IMR-90 (cell line): ENCODE measurements at places on chromosomes 2 and 18. TPM values are rescaled to one million over a fixed set of nuclear protein-coding genes. Genes with fewer than 3 reads are reported as not detected.

Gene SERPINB3
- total RNA-seq, result not detected in 2 replicates

Gene PLCL1
- 0.18 and 0.56 TPM in 2 replicates for total RNA-seq

Gene NXPH2
- not detected in 2 replicates for total RNA-seq

GRCh38 chr2:150051004-150051403, 436.5 kb downstream of the RND3 start:
- DNase-seq, result no peak
- H3K4me3 ChIP-seq, result no peak overlapping the region
- no peaks in the 10 kb centered on the region for H3K36me3 ChIP-seq
- H3K27me3 ChIP-seq, result no peaks in the 10 kb centered on the region

GRCh38 chr2:60644951-60645350, 91.5 kb upstream of the BCL11A start:
- no peak overlapping the region for H3K4me3 ChIP-seq
- no peak overlapping the region for H3K27ac ChIP-seq
- no peaks in the 10 kb centered on the region for H3K4me1 ChIP-seq
- H3K36me3 ChIP-seq, result no peaks in the 10 kb centered on the region
- no peak for DNase-seq

- H3K27me3 ChIP-seq, result no peaks in the 10 kb centered on the region
- H3K4me1 ChIP-seq, result peaks cover 15% of the 10 kb centered on the region
- H3K4me3 ChIP-seq, result no peak overlapping the region
- H3K36me3 ChIP-seq, result no peaks in the 10 kb centered on the region
- DNase-seq, result no peak
- H3K27ac ChIP-seq, result no peak overlapping the region
These were observed 1230.0 kb upstream of the CHAC2 start for GRCh38 chr2:52537588-52537987.

DNA sequence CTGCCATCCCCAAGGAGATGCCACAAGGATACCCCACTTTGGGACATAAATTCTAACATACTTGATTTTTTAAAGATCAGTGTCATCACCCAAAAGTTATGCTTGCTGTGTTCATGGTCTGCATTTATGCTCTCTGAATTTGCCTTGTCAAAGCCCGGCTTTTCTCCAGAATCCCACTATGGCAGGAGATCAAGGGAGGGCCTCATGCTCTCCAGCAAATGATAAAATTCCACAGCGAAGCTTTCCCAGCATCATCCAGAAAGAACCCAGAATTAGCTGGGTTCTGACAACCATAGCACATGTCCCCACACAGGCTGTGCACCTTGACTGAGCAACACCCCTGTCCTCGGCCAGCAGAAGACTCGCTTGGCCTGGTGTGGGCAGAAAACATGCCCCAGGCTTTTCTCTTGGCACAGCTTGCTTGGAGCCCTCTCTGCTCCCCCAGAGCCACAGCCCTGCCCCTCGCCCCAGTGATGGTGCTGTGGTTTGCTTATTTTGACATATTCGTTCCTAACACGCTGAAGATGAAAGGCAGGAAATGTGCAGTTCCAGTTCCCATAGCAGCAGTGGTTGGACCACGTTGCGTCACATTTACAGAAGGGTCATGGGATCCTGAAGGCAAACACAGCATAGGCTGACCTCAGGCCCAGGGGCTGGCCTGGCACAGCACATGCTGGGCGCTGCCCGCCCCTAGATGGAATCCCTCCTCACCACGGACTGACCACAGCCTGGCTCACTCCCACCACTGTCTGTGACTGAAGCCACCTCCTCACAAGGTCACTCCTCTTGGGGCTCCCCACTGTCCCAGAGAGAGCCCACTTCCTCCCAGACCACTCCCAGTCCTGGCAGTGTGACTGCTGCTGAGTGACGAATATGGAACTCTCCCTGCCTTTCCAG, 14.1 kb upstream of the CHRNA1 start:
- H3K4me1 ChIP-seq, result peaks cover 42% of the 10 kb centered on the region
- peak overlapping the region; percentile 73 for H3K27ac ChIP-seq
- H3K4me3 ChIP-seq, result no peak overlapping the region
- peak; percentile 99 for DNase-seq
- no peaks in the 10 kb centered on the region for H3K27me3 ChIP-seq
- no peaks in the 10 kb centered on the region for H3K36me3 ChIP-seq

DNA sequence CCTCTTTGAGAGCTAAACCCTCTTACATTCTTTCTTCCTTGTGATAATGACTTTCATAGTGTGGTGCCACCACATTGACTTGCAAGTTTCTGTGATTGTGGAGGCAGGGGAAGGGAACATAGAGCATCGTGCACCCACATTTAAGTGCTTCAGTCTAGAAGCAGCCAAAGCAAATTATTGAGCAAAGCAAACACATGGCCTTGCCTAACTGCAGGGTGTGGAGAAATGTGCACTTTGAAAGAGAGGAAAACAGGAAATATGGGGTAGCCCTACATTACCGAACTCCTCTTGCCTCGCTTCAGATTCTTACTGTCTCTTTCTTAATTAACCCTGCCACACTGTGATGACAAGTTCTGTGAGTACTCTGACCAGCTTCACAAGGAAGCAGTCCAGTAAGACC, 814.6 kb downstream of the SLC4A3 start:
- H3K4me3 ChIP-seq, result no peak overlapping the region
- no peak for DNase-seq
- no peaks in the 10 kb centered on the region for H3K36me3 ChIP-seq
- H3K27ac ChIP-seq, result no peak overlapping the region

DNA sequence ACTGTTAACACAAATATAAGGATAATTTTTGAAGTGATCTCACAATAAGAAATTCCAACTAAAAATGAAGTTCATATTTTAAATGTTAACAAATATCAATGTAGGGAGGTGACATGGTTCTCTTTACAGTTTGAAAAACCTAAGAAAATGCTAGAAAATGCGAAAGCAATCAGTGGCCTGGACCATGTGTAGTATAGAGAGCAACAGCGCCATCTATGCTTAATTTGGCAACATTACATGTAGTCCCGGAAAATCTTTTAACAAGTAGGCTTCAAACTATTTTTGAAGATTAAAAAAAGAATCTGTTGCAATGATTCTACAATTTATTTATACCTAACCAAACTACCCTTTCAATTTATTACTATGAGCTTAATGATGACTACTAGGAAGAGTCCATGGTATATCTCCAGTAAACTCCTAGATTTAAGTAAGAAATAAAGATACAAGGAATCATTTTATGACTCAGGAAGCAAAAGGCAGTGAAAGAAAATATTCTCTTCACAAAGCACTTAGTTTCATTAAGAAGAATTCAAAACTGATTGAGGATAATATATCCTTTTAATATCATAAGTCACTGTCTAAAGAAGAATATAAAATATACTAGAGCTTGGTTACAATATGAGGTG, 33.3 kb downstream of the NDUFA10 start:
- no peak overlapping the region for H3K4me3 ChIP-seq
- no peak overlapping the region for H3K27ac ChIP-seq
- H3K4me1 ChIP-seq, result no peaks in the 10 kb centered on the region
- H3K36me3 ChIP-seq, result peaks cover 34% of the 10 kb centered on the region
- H3K27me3 ChIP-seq, result no peaks in the 10 kb centered on the region
- peak; percentile 68 for DNase-seq

GRCh38 chr2:35365859-35366258, 989.7 kb upstream of the CRIM1 start:
- no peak for DNase-seq
- no peaks in the 10 kb centered on the region for H3K27me3 ChIP-seq
- H3K4me1 ChIP-seq, result no peaks in the 10 kb centered on the region
- H3K36me3 ChIP-seq, result no peaks in the 10 kb centered on the region
- H3K4me3 ChIP-seq, result no peak overlapping the region

DNA sequence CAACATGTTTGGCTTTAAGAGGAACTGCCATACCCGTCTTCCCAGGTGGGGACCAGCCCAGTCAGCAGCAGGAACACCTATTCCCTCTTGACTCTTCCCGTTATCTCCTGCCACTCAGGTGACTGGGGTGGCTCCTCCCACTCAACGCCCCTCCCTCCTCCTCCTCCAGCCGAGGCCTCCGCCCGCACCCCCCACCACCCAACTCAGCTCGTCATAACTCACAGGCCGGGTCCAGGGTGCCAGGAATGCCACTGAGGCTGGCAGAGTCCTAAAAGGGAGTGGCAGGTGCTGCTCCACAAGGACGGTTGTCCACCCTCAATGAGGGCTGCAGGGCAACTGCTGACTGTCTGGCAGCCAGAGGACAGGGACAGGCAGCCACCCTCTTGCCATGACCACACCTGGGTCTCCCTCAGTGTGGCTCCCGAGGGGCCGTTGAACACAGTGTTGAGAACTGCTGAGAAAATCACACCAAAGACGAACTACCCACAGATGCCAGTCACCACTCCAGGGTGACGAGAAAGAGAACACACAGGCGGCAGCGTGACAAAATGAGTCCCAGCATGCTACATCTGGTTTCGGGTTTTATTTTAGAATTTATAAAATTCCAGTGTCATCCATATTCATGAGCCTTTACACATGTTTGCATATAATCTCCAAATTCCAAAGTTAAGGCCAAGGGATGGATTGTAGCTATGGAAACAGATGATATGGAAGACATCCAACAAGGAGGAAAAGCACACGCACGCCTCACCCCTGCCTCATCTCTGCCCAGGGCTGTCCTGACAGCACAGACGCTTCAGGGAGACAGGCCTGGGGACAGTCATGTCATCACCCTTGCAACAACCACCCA, 38.5 kb downstream of the ANO7 start:
- no peak overlapping the region for H3K27ac ChIP-seq
- H3K4me1 ChIP-seq, result peaks cover 9% of the 10 kb centered on the region; the same call in 1 of the 2 replicates
- H3K36me3 ChIP-seq, result peaks cover 60% of the 10 kb centered on the region
- H3K27me3 ChIP-seq, result no peaks in the 10 kb centered on the region

DNA sequence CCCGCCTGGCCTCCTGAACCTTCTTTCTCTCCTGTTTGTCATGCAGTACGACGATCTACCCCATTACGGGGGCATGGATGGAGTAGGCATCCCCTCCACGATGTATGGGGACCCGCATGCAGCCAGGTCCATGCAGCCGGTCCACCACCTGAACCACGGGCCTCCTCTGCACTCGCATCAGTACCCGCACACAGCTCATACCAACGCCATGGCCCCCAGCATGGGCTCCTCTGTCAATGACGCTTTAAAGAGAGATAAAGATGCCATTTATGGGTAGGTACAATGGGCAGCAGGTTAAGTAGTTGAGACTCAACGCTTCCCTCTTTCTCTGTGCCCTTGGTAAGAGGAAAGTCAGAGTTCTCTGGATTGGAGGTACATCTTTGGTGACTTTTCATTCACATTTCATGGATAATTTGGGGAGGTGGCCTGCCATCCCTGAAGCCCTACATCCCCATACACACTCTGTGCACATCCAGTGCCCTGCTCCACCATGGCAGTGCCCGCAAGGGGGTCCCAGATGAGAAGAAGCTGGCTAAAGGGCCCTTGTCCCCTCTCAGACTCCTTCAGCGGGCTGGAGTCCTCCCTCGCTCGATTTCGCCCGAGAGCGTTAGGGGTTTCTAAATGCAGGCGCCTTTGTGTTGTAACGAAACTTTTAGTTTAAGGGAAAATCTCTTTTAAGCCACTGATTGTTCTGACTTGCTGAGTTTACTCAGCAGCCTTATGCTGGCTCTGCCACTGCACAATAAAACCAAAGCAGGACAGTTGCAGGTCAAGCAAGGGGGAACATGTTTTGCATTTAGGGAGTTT, 3.0 kb downstream of the MEIS1 start:
- DNase-seq, result no peak
- no peaks in the 10 kb centered on the region for H3K27me3 ChIP-seq
- peaks cover 2% of the 10 kb centered on the region; the same call in 1 of the 2 replicates for H3K4me1 ChIP-seq
- H3K36me3 ChIP-seq, result peaks cover 47% of the 10 kb centered on the region
- H3K4me3 ChIP-seq, result peak overlapping the region; percentile 99

- H3K36me3 ChIP-seq, result no peaks in the 10 kb centered on the region
- no peaks in the 10 kb centered on the region for H3K4me1 ChIP-seq
- no peak overlapping the region for H3K27ac ChIP-seq
- H3K27me3 ChIP-seq, result peaks cover 2% of the 10 kb centered on the region; the same call in 1 of the 2 replicates
- no peak overlapping the region for H3K4me3 ChIP-seq
- no peak for DNase-seq
These were observed 91.7 kb upstream of the ACAA2 start for GRCh38 chr18:49904871-49905555.

DNA sequence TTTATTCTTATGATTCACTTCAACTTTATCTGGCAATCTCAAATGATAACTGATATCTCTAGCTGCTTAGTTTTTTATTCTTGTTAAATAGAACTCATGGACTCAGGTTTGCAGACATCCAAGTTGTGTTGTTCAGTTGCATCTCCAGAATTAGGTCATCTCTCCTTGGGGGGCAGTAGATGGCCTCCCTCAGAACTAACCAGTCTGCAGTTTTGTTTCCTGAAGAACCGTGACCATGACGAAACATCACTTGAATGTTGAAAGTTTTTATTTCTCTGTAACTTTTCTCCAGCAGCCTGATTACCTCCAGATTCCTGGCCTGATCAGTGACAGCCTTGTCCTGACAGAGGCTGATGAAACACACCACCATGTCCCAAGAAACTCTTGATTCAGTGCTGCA, 321.5 kb downstream of the GALNT13 start:
- DNase-seq, result no peak
- no peaks in the 10 kb centered on the region for H3K27me3 ChIP-seq
- no peaks in the 10 kb centered on the region for H3K4me1 ChIP-seq
- H3K36me3 ChIP-seq, result no peaks in the 10 kb centered on the region
- H3K4me3 ChIP-seq, result no peak overlapping the region

- H3K27ac ChIP-seq, result no peak overlapping the region
- H3K4me3 ChIP-seq, result no peak overlapping the region
- no peaks in the 10 kb centered on the region for H3K36me3 ChIP-seq
- H3K4me1 ChIP-seq, result no peaks in the 10 kb centered on the region; the same call in 1 of the 2 replicates
- H3K27me3 ChIP-seq, result peaks cover 24% of the 10 kb centered on the region
These were observed 293.3 kb upstream of the PARD3B start for GRCh38 chr2:204251998-204252376.

DNA sequence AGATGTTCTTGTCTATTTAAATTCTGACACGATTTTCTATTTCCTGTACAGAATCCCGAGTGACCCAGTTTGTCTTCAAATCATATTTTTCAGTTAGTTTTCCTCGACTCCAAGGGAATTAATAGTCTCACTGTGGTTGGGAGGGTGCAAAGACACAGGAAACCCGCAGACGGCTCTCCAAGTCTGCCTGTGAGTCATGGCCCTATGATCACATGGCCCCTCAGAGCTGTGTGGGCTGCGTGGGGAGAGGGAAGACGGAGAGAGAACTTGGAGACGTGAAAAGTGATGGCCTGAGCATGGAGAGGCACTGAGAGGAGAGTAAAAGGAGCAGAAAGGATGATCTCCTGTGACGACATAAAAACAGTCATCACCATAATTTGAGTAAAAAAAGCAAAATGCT, 989.9 kb downstream of the DCDC2C start:
- H3K27ac ChIP-seq, result no peak overlapping the region
- DNase-seq, result no peak
- no peaks in the 10 kb centered on the region for H3K27me3 ChIP-seq
- no peaks in the 10 kb centered on the region for H3K4me1 ChIP-seq

- peak overlapping the region; percentile 87 for H3K4me3 ChIP-seq
- peak; percentile 68 for DNase-seq
- peak overlapping the region; percentile 96 for H3K27ac ChIP-seq
- H3K27me3 ChIP-seq, result no peaks in the 10 kb centered on the region
- H3K36me3 ChIP-seq, result peaks cover 24% of the 10 kb centered on the region
- peaks cover 8% of the 10 kb centered on the region for H3K4me1 ChIP-seq
These were observed 433 bp downstream of the ZFP36L2 start for GRCh38 chr2:43225788-43226557.
